ENCODE measurements at places on chromosomes 5 and 9.

DNA sequence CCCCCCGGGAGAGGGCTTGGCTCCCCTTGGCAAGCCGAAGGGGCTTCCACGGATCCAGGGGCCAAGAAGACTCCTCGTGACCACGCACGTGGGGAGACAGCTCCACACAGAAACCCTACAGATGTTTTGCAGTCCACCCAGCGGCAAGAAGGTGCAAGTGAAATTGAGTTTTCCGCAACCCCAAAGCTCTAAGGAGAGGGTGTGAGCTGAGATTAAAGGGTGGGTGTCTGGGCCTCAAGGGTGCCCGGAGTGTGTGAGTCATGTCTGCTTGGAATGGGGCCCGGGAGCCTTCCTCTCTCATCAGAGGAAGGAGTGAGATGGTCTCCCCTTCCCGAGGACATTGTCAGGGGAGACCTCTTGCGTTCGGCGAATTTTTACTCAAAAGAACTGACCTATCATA, 79.1 kb downstream of the OLFM1 start:
- DNase-seq = no peak

DNA sequence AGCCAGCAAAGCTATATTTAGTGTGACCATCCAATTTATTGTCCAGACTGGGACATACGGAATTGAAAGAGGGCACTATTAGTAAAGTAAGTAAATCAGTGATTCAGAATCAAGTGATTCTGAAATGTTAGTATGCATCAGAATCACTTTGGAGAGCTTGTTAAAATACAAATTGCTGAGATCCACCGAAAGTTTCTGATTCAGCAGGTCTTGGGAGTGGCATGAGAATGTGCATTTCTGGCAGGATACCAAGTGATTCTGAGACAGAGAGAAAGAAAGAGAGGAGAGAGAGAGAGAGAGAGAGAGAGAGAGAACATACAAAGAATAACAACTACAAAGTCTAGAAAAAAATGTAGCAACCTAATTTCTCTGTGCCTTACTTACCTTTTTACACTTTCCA, 65.4 kb upstream of the ASTN2 start:
- DNase-seq = no peak

DNA sequence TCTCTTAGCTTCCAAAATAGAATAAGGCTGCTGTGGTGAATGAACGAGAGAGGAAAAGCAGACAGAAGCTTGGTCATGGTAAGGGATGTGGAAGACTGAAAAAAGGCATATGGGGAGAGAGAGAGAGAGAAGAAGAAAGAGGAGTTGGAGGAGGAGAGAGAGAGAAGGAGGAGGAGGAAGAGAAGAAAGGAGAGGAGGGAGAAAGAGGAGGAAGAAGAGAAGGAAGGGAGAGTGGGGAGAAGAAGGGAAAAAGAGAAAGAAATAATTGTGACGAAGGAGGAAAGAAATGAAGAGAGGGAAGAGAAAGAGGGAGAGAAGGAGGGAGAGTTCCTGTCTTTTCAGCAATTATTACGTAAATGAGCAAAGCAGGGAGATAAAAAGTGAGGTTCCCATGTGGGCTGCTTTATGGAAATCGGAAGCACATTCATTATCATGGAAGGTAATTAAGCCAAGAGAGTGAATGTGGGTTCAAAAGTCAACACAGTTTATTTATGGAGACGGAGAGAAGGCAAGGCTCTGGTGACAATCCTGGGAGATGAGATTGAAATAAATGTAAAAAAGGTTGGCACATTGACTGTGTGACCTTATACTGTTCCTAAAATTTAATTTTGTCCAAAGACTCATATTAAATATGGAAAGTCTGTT, 611.2 kb downstream of the KIF4B start:
- no peak for DNase-seq

DNA sequence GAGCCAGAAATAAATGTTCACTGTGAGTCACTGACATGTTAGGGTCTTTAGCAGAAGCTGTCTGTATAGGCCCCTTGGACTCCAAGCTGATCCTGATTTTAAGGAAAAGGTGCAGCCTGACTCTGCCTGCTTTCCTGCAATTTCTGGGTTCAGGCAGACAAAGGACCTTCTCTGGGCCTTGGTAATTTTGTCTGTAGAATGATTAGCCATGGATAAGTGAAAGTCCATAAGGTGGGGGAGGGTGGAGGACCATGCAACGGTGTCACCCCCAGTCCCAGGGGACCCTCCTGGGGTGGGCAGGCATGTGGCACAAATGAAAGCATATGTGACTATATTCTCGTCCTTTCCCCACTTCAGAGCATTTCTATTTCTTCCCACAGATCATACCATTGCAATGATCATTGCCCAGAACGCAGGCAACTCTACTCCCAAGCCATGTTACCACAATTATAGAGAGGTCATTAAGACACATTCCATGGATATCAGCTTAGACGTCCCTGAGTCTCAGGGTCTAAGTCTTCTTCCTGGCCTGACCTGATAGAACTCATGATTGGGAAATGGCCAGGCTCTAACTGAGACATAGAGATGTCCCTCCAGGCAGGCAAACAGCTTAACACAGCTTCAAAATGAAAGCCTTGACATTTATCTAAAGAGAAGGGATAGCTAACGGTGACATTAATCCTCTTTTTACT, 157.9 kb upstream of the ALDH1B1 start:
- DNase-seq = no peak

DNA sequence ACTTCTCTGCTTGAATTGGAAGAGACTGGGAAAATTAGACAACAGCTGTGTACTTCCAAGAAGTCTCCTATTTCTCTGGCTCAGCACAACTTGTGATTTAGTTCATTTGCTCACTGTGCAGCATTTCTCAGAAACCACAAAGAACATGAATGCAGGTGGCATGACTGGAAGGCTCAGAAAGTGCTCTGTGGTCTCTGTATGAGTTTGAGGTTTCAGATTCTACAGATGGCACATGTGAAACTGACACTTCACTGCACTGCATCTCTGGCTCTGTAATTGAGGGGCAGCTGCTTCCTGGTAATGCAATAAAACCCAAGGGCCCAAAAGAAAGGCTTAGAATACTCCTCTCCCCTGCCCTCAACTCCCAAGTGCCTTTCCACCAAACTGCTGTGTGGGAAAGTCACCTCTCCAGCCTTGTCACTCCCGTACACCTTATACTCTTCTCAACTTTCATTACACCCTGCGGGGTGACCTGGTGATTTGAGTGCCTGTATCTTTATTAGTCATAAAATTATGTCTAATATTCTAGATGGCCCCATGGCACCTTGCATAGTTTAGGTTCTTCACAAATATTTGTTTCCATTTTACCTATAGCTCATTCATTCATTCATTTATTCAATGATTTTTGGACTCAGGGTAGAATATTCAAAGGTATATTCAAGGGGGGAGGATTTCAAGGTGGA, 82.5 kb downstream of the ESM1 start:
- DNase-seq = peak; percentile 52

- DNase-seq = no peak
Observed at GRCh38 chr9:37917313-37917731, 13.4 kb upstream of the SLC25A51 start.

DNA sequence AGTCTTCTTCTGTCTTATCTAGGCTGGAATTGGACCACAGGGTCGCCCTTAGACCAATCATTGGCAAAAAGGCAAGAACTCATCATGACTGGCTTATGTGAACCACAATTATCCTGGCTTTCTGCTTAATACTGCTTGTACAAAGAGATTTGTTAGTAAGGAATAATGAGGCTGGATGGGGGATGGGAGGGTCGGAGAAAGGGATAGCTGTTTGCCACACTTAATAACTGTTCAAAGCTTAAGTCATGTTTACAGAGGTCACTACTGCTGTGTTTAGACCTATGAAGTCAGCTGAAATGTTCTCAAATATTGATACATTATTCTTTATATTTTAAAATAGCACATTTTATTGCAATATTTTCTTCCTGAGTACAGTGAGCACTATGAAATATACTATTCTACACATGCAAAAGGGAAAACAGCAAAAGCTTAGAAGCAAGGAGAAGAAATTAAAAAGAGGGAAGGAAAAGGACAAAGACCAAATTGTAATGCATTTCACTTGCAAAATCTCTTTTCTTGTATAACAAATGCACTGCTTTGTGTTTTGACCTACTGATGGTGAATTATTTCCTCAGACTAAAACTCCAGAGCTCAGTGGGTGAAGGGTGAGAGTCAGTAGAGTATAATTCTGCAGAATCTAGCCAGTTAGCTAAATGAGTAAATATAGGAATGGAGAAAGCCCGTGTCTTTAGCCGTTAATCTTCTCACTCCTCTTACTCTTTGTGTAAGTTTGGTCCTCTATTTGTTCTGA, 404.9 kb upstream of the ZNF608 start:
- no peak for DNase-seq

- no peak for DNase-seq
Observed at GRCh38 chr5:125103459-125103858, 357.0 kb upstream of the ZNF608 start.

- DNase-seq = no peak
Observed at GRCh38 chr9:3835393-3835792, 309.6 kb upstream of the RFX3 start.

- DNase-seq = no peak
Observed at GRCh38 chr9:114203410-114204140, 48.2 kb downstream of the COL27A1 start.

- DNase-seq = no peak
Observed at GRCh38 chr5:160692271-160692670, 159.7 kb downstream of the ATP10B start.

- no peak for DNase-seq
Observed at GRCh38 chr9:130872093-130872492, 24.5 kb downstream of the QRFP start.

DNA sequence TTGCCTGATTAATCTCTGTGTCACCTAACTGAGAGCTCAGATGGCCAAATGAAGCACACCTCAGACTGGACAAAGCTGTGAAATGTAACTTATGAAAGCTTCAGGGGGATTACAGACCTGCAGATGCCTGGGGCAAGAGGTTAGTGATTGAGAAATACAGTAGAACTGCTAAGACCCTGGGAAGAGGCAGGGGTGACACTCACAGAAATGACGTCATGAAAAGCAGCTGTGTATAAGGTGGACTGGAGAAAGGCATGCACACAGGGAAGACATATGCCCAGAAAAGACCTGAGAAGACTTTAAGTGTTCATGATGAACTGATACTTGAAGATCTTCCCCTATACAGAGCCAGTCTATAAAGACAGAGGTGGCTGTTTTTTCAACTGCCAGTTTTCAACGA, 49.3 kb upstream of the SPTLC1 start:
- DNase-seq = no peak

DNA sequence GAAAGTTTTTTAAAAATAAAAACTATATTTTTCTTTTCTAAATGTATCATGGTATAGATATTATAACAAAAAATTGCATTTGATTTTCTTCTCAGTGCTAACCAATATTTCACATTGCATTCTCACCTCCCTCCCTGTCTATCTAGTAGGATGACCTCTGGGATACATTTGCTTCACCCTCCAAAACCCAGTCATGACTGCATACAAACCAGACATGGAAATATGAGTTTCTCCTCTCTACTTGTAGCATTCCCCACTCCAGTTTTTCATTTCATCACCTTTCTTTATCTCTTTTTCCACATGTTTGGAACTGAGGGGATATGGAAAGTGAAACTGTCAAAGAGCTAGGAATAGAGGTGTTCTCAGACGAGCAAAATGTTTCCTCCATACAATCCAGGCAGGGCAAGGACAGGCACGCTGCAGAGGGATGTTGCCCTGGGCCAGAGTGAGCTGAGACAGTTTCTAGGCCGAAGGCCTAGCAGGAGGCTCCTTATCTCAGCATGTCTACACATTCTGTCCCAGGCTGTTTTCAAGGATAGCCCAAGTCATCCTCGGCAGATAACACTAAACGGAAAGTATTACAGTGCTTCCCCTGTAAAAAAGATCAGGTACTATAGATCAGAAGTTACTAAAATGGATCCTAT, 46.7 kb downstream of the MEF2C start:
- DNase-seq = no peak

- DNase-seq = no peak
Observed at GRCh38 chr5:121239951-121240350, 611.7 kb upstream of the FTMT start.

GRCh38 chr5:126915496-126915895, 114.9 kb downstream of the MARCHF3 start:
- no peak for DNase-seq

GRCh38 chr5:39019254-39019653, 54.9 kb downstream of the RICTOR start:
- DNase-seq = no peak

GRCh38 chr9:86324308-86324707, 29.9 kb downstream of the TUT7 start:
- no peak for DNase-seq

GRCh38 chr5:112070022-112070421, 313.0 kb upstream of the NREP start:
- no peak for DNase-seq

DNA sequence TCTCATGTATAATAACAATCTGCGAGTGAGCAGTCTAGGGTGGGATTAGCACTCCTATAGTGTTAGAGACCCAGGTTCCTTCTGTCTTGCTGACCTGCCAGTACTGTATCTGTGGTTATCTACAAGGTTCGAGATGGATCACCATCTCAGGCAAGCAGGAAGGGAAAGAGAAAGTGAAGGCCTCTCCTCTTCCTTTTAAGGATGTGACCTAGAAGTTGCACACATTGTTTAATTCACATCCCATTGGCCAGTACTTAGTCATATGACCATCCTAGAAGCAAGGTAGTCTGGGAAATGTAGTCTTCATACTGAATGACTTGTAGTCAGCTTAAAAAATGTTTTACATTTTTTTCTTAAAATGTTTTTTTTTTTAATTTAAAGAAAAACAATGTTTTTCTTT, 168.6 kb downstream of the CARTPT start:
- no peak for DNase-seq

DNA sequence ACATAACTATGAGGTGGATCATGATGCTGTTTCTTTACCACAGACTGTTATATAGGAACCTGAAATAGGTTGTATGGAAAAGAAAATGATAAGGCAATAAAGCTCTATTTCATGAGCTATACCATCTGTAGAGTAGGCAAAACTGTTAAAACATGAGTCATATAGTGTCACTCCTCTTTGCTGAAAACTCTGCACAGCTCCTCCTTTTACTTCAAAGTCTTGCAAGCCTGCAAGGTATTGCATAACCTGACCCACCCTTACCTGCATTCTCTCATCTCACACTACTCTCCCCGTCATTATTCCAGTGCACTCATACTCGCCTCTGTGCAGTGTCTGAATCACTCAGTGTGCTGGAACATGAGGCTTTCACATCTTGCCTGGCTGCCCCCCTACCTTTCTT, 790.1 kb downstream of the EFNA5 start:
- no peak for DNase-seq

- peak; percentile 24 for DNase-seq
Observed at GRCh38 chr9:8857926-8858595, 1058.5 kb upstream of the DMAC1 start.

Data from activated CD4-positive, alpha-beta T cell treated with anti-CD3 and anti-CD28 coated beads, Interleukin-2, amount 50 U/mL, for 48 hours (primary cell).